ENCODE measurements at places on chromosomes 7 and 10. TPM values are rescaled to one million over a fixed set of nuclear protein-coding genes. Genes with fewer than 3 reads are reported as not detected.

The PPP1R3A gene
- total RNA-seq, result not detected

The ADD3 gene
- 95.7 TPM for total RNA-seq

The CTAGE8 gene
- 8.4 TPM for total RNA-seq

- no peak for DNase-seq
These were observed 45.5 kb upstream of the BET1 start for GRCh38 chr7:94049615-94050014.

The LRRC61 gene
- 27.7 TPM for total RNA-seq

The GDI2 gene
- 321 TPM for total RNA-seq

The MSMB gene
- total RNA-seq, result not detected

DNA sequence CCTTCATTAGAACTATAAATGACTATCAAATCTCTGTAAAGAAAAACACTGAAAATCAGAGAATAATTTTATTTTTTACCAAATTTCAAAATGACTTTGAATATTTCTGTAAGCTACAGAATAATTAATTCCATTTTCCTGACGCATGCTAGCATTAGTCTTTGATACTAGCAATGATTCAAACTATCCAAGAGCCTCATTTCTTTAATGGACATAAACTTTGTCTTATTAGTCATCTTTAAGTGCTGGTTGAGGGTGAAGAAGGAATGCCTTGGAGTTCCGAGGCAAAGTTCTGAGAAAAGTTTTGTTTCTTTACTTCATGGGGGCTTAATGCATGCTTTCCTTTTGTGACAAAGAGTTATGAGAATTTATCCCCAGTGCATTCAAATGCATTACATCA, 137.3 kb downstream of the AGMO start:
- DNase-seq, result no peak

DNA sequence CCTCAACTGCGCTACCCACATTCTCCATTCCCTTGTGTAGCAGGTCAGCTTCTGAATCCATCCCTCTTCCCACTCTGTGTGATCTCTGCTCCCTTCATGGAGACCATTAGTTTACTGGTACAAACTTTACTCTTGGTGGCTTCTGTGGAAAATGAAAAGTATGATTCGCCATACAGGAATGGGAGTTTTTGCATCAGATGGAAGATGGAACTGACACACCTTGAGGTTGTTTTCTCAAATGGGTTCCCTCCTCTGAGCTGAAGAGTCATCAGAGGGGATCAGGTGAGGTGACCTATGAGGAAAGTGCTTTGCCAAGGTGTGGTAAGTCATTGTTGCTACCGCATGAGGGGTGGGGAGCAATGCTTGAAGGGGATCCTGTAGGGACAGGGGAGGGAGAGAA, 266.8 kb downstream of the INHBA start:
- no peak for DNase-seq

GRCh38 chr10:77157248-77158019, 480.2 kb downstream of the KCNMA1 start:
- no peak for DNase-seq

- no peak for DNase-seq
These were observed 86.7 kb upstream of the PRR15 start for GRCh38 chr7:29476916-29477315.

DNA sequence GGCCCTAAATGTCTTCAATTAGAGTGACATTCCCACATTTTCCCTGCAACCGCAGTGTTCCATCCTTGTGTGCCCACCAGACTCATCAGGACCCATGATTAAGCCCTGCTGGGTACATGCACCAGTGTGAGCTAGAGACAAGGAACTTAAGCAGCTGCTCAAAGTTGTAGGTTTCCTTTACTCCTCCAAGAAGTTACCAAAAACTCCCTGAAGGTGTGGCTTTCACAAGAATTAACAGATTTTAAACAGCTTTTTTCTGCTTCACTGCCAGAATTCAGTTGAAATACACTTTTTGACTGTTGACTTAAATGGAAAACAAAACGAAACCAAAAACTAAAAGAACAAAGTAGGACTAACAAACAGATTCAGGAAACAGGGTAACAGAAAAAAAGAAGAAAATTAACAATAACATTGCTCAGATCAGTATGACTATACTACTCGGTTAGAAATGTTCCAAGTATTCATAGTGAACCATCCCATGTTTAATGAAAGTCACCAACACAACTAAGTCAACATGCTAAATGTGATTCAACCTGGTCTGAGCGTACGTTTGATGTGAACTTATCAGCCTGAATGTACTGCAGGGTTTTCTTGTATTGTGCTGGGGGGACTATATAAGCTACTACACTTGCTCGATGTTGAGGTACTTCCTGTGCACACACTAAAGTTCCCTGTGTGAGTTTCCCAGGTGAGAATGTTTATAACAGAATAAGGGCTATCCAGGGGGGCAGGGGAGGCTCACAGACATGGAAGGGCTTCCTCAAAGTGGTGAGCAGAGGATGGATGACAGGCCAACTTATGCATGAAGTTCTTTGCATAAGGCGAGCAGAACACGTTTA, 22.2 kb downstream of the SLC37A3 start:
- no peak for DNase-seq

The MOGAT3 gene
- 0.81 TPM for total RNA-seq

The AHR gene
- total RNA-seq, result 7.1 TPM

GRCh38 chr10:83915801-83916200, 223.5 kb upstream of the GHITM start:
- no peak for DNase-seq

DNA sequence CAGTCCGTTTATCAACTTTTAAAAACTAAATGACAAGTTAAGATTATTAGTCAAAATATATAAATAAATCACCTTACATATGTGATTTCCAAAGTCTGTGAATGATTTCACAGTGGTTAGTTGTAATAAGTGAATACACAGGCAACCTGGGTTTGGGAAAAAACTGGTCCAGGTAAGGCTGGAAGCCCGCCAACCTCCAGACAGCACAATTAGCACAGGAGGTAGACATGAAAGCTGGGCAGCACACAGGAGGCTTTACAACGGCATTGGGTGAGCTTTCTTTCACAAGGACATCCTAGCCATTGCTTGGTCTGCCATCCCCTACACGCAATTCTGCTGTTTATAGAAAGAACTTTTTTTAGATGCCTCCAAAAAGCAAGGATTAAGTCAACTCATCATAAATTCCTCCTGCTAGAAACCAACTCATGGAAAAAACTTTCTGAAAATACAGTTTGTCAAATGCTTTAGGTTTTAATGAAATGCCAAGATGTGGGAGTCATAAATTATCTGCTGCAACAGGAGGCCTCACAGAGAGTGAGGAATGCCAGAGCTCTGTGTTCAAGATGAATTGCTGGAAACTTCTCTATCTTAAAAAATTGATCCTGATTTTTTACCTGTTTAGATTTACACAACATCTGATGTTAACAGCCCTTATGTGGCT, 346.8 kb upstream of the NFE2L3 start:
- DNase-seq, result no peak

GRCh38 chr7:83738291-83738835, 89.4 kb upstream of the SEMA3E start:
- no peak for DNase-seq

DNA sequence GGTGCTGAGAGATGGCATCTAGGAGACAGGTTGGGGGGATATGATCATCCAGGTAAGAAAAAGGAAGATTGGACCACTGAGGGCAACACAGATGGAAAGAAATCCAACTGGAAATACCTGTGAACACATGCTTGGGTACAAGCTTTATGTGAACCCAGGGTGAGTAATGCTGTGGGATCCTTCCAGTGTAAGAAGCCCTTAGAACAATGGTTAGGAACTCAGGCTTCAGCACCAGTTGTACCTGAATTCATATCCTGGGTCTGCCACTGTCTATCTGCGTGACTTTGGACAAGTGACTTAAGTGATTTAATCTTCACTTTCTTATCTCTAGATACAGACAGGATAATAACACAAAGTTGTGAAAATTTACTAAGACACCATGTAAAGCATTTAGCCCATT, 131.0 kb downstream of the ST7 start:
- no peak for DNase-seq

DNA sequence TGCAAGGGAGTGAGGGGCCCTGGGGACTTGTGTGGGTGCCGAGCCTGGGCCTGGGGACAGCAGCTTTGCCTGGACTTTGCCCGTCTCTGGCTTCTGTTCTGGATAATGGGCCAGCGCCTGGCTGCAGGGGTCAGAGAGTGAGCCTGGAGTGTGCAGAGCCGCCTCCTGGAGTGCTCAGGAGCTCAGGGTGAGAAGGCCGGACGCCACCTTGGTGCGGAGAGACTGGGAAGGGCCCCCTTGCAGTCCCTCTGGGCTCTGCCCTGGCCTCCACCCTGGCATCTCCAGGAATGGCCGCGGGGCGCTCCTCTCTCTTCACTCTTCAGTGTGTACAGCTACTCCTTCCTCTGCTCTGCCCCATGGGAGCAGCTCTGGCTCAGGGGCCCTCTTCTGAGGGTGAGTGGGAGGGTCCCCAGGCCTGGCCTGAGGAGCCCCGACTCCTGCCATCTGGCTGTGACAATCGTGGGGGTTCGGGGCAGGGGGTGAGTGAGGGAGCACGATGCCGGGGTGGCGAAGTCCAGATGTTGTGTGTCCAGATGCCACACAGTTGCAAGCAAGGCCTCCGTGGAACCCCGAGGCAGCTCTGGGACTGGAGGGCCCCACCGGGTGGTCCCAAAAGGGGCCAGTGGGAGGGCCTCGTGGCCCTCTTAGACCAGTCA, 187.1 kb downstream of the DNAJB6 start:
- no peak for DNase-seq

Data from WTC11 (cell line).